ENCODE measurements at places on chromosomes 2 and 18.

DNA sequence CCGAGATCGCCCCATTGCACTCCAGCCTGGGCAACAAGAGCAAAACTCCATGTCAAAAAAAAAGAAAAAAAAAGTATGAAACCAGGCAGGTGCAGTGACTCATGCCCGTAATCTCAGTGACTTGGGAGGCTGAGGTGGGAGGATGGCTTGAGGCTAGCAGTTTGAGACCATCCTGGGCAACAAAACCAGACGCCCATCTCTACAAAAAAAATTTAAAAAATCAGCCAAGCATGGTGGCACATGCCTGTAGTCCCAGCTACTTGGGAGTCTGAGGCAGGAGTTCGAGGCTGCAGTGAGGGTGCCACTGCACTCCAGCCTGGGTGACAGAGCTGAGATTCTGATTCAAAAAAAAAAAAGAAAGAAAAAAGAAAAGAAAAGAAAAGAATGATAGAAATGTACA is 277.8 kb downstream of the MYCN start:
- DNase-seq, result no peak

DNA sequence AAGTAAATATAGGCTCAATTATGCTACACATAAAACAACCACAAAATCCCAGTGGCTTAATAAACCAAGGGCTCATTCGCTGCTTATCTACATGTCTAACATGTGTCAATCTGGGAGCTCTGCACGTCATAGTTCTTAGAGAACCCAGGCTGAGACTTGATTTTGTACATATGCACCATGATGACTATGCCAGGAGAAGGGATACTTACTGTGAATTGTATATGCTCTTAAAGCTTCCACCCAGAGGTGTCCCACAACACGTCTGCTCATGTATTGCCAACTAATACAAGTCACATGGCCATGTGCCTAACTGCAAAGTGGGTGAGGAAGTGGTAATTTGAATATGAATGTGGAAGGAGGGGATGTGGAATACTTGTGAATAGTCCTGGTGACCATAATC is 262.1 kb downstream of the CPS1 start:
- DNase-seq, result no peak

- DNase-seq, result no peak
Observed at GRCh38 chr2:146321175-146321574, 1523.7 kb upstream of the ACVR2A start.

- DNase-seq, result no peak
Observed at GRCh38 chr18:58845928-58846724, 18.6 kb upstream of the ZNF532 start.

DNA sequence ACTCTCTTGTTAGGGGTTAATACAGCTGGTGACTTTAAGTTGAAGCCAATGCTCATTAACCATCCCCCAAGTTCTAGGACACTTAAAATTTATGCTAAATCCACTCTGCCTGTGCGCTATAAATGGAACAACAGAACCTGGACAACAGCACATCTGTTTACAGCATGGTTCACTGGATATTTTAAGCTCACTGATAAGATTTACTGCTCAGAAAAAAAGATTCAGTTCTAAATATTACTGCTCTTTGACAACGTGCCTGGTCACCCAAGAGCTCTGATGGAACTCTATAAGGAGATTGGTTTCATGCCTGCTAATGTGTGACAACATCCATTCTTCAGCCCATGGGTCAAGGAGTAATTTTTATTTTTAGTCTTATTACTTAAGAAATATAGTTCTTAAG is 27.5 kb downstream of the RNF103 start:
- no peak for DNase-seq

GRCh38 chr2:182248362-182248761 is 178.5 kb downstream of the PDE1A start:
- no peak for DNase-seq

- DNase-seq, result no peak
Observed at GRCh38 chr2:205464681-205465080, 217.6 kb upstream of the NRP2 start.

GRCh38 chr2:204336153-204336744 is 209.0 kb upstream of the PARD3B start:
- no peak for DNase-seq

DNA sequence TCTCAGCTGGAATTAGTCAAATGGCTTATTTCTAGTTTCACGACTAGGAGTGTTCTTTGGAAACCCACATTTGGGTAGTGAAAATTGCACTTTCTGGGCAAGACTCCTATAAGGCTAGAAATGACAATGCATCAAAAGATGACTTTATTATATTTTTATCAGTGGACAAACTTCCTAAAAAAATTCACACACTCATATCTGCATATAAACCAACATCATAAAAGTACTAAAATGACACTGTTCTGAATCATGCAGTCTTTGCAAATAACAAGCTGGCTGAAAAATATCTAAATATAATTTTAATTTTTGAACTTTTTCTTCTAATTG is 17.6 kb downstream of the MXD1 start:
- DNase-seq, result no peak

GRCh38 chr18:59459369-59460071 is 100.5 kb upstream of the LMAN1 start:
- peak; percentile 2 for DNase-seq

DNA sequence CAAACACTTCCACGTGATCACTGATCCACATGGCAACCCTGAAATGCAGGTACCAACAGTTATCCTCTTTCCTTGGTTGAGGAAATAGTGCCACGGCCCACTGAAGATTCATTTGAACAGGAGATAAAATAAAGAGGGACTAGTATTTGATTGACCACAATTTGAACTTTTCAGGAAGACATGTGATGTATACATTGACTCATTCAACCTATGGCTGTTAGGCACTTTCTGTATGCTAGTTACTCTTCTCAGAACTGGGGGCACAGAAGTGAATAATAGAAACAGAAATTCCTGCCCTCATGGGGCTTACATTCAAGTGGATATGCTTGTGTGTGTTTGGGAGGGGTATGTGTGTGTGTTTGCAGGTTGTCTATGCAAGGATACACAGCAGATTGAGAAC is 199.6 kb downstream of the PRKCE start:
- no peak for DNase-seq

DNA sequence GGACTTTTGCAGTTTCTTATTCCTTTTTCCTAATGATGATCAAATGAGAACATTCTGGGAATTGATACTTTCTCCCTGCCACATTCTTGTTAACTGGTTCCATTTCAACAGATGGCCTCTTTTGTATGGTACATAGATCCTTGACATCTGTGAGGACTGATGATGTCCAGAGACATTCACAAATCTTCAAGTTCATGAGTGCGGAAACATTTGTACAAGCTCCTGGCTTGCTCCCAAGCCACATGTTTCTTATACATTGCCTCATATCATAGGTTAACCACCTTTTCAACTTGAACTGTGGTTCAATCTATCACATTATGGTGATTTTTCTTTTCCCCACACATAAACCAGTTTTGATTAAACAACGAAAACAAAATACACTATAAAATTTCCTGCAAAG is 267.3 kb downstream of the CLIP4 start:
- DNase-seq, result no peak

- DNase-seq, result no peak
Observed at GRCh38 chr2:67854103-67854743, 208.6 kb downstream of the C1D start.

GRCh38 chr18:24003903-24004640 is 10.5 kb upstream of the TTC39C start:
- no peak for DNase-seq

- DNase-seq, result no peak
Observed at GRCh38 chr2:237345411-237345810, 68.6 kb downstream of the COL6A3 start.

DNA sequence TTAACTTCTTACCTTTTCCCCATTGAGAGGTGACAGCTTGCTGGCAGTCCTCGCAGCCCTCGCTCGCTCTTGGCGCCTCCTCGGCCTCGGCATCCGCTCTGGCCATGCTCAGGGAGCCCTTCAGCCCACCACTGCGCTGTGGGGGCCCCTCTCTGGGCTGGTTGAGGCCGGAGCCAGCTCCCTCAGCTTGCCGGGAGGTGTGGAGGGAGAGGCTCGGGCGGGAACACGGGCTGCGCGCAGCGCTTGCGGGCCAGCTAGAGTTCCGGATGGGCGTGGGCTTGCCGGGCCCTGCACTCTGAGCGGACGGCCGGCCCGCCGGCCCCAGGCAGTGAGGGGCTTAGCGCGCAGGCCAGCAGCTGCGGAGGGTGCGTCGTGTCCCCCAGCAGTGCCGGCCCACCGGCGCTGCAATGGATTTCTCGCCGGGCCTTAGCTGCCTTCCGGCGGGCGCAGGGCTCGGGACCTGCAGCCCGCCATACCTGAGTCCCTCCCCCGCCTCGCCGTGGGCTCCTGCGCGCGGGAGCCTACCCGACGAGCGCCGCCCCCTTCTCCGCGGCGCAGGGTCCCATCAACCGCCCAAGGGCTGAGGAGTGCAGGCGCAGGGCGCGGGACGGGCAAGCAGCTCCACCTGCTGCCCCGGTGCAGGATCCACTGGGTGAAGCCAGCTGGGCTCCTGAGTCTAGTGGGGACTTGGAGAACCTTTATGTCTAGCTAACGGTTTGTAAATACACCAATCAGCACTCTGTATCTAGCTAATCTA is 335.0 kb downstream of the CBLN2 start:
- DNase-seq, result no peak

DNA sequence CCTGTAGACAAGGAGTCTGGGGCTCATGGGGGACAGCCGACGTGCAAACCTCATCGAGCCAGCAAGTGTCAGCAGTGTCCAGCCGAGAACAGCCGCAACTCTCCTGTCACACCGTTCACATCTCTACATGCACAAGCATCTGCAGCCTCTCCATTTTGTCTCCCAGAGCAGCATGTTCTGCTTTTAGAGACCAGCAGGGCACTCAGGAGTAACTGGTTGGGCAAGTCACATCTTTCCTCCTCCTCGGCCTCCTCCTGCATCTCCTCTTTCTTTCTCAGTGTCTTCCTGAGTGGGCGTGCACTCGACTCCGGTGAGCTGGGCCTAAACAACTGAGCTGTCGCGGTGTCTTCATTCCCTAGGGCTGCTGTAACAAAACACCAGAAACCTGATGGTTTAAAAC is 249.9 kb downstream of the SH3BP4 start:
- no peak for DNase-seq

- no peak for DNase-seq
Observed at GRCh38 chr2:59756150-59756549, 797.3 kb downstream of the BCL11A start.

DNA sequence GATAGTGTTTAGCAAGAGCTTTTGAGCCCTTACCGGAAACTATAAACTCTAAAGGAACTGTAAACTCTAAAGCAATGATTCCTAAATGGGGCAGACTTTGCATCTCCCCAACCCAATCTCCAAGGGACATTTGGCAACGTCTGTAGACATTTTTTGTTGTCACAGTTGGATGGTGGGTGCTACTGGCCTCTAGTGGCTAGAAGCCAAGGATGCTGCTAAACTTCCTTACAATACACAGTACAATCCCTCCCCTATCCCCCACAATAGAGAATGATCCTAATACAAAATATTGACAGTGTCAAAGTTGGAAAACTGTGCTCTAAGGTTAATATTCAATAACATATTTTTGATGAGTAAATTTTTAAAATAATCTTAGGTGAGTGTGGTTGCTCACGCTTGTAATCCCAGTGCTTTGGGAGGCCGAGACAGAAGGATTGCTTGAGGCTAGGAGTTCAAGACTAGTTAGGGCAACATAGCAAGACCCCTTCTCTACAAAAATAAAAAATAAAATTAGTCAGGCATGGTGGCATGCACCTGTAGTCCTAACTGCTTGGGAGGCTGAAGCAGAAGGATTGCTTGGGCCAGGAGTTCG is 66.7 kb downstream of the PTPN4 start:
- DNase-seq, result peak; percentile 56

DNA sequence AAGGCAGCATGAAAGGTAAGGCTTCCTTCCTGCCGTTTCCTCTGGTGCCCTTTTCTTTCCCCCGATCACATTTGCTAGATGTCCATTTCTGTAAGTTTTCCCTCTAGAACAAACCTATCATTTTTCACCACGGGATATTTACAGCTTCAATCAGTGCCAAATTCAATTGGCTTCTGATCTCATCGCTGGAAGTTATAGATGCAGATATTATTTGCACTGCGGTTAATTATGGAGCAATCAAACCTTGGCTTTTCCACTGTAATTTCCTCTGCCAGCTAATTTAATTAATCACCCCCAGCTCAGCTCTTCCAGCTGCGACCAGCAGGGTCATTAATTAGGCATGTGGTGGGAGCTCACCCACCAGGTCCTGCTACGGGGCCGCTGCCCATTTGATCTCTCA is 86.1 kb downstream of the GBX2 start:
- no peak for DNase-seq

DNA sequence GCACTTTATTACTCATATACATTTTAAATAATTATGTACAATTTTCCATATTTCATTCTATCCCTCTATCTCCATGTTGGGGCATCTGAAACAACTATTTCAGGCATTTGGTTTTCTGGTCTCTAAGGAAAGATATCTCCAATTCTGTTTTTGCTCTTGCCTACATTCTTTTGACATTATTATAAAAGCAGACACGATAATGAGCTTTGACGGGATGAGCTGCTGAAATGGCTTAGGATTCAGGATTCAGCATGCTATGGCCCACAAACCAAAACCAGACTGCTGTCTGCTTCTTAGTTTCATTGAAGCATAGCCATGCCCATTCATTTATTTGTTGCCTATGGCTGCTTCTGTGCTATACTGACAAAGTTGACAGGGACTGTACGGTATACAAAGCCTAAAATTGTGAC is 42.7 kb upstream of the GLS start:
- no peak for DNase-seq

GRCh38 chr2:157761520-157761919 is 114.6 kb downstream of the ACVR1 start:
- DNase-seq, result no peak

DNA sequence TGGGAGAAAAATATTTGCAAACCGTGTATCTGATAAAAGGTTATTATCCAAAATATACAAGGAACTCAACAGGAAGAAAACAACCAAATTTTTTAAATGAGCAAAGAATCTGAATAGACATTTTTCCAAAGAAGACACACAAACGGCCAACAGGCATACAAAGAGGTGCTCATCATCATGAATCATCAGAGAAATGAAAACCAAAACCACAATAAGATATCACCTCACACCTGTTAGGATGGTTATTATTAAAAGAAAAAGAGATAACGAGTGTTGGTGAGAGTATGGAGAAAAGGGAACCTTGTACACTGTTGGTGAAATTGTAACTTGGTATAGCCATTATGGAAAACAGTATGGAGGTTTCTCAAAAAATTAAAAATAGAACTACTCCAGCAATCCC is 463.3 kb downstream of the IRS1 start:
- no peak for DNase-seq

- DNase-seq, result no peak
Observed at GRCh38 chr2:196927376-196928225, 1.1 kb upstream of the PGAP1 start.

DNA sequence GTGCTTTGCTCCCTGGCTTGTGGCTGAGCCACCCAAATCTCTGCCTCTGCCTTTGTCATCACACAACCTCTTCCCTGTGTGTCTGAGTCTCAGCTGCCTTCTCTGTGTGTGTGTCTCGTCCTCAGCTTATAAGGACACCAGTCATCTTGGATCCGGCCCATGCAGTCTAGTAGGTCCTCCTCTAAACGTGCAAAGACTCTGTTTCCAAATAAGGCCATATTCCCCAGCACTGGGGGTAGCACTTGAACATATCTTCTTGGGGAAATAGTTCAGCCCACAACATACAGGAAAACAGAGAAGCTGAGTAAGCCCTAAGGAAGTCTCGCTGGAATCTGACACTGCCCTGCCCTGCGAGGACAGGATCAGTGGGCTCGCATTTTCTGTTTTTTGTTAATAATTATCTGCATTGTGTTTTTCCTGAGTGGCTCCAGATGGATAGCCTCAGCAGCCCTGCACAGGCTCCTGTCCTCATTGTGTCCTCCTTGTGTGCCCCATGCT is 42.1 kb downstream of the MTCL1 start:
- DNase-seq, result no peak

Data from inflammatory macrophage (primary cell).